AG04450 (cell line): ENCODE measurements at places on chromosomes 12 and 14. TPM values are rescaled to one million over a fixed set of nuclear protein-coding genes. Genes with fewer than 3 reads are reported as not detected.

The LTB4R gene
- 0.98 and 1.2 TPM in 2 replicates for polyA plus RNA-seq

The APOF gene
- not detected in 2 replicates for polyA plus RNA-seq

The TRHDE gene
- polyA plus RNA-seq: 71.1 and 90.7 TPM in 2 replicates

The FGF6 gene
- polyA plus RNA-seq: not detected in 2 replicates

The OLR1 gene
- polyA plus RNA-seq: 13.0 and 15.3 TPM in 2 replicates

The PLBD1 gene
- polyA plus RNA-seq: 0.31 and 0.37 TPM in 2 replicates

The NGB gene
- polyA plus RNA-seq: not detected in 2 replicates

The PLEKHG7 gene
- 0.05 and 0.09 TPM in 2 replicates for polyA plus RNA-seq
